IgD-negative memory B cell (primary cell): ENCODE measurements at places on chromosomes 5 and 9. TPM values are rescaled to one million over a fixed set of nuclear protein-coding genes. Genes with fewer than 3 reads are reported as not detected.

CNTFR gene
- polyA plus RNA-seq, result not detected

ZNF883 gene
- polyA plus RNA-seq, result 1.2 TPM

SPATA31C1 gene
- not detected for polyA plus RNA-seq

BARHL1 gene
- not detected for polyA plus RNA-seq

CDH18 gene
- polyA plus RNA-seq, result not detected

SEC24A gene
- 9.1 TPM for polyA plus RNA-seq

ARID3C gene
- polyA plus RNA-seq, result not detected

SLCO4C1 gene
- polyA plus RNA-seq, result 0.05 TPM

FSD1L gene
- polyA plus RNA-seq, result 4.6 TPM

NOL6 gene
- 18.9 TPM for polyA plus RNA-seq

IFNA2 gene
- polyA plus RNA-seq, result not detected

SPOUT1 gene
- 65.2 TPM for polyA plus RNA-seq

PAEP gene
- not detected for polyA plus RNA-seq

SPAG8 gene
- polyA plus RNA-seq, result 1.1 TPM

GALNT12 gene
- polyA plus RNA-seq, result 0.90 TPM

NEURL1B gene
- polyA plus RNA-seq, result not detected

CDC25C gene
- polyA plus RNA-seq, result not detected

PTPRD gene
- not detected for polyA plus RNA-seq

SH2D3C gene
- 76.1 TPM for polyA plus RNA-seq

NME5 gene
- polyA plus RNA-seq, result not detected

MYOT gene
- 0.94 TPM for polyA plus RNA-seq

NMUR2 gene
- polyA plus RNA-seq, result not detected

CDX1 gene
- not detected for polyA plus RNA-seq

TMEM215 gene
- polyA plus RNA-seq, result not detected

HMCN2 gene
- polyA plus RNA-seq, result not detected

MYMK gene
- not detected for polyA plus RNA-seq

SV2C gene
- not detected for polyA plus RNA-seq

JADE2 gene
- polyA plus RNA-seq, result 46.7 TPM

HTR1A gene
- not detected for polyA plus RNA-seq

CDH6 gene
- not detected for polyA plus RNA-seq

HMMR gene
- polyA plus RNA-seq, result not detected

SLC4A9 gene
- not detected for polyA plus RNA-seq

SPTAN1 gene
- 88.0 TPM for polyA plus RNA-seq

C5orf46 gene
- polyA plus RNA-seq, result not detected

ORM2 gene
- not detected for polyA plus RNA-seq

CHMP5 gene
- 43.8 TPM for polyA plus RNA-seq

TCF7 gene
- polyA plus RNA-seq, result 41.7 TPM

SLC30A5 gene
- 25.9 TPM for polyA plus RNA-seq

CACFD1 gene
- 15.9 TPM for polyA plus RNA-seq

SOHLH1 gene
- polyA plus RNA-seq, result not detected
